Stimulated activated CD4-positive, alpha-beta T cell treated with anti-CD3 and anti-CD28 coated beads, Interleukin-12 subunit alpha, Interleukin-12 subunit beta, amount 100 ng/mL, for 24 hours (primary cell): ENCODE measurements at places on chromosomes 16 and 17.

GRCh38 chr16:3157229-3158025 lies 22.6 kb downstream of the ZNF213 start:
- no peak for DNase-seq

DNA sequence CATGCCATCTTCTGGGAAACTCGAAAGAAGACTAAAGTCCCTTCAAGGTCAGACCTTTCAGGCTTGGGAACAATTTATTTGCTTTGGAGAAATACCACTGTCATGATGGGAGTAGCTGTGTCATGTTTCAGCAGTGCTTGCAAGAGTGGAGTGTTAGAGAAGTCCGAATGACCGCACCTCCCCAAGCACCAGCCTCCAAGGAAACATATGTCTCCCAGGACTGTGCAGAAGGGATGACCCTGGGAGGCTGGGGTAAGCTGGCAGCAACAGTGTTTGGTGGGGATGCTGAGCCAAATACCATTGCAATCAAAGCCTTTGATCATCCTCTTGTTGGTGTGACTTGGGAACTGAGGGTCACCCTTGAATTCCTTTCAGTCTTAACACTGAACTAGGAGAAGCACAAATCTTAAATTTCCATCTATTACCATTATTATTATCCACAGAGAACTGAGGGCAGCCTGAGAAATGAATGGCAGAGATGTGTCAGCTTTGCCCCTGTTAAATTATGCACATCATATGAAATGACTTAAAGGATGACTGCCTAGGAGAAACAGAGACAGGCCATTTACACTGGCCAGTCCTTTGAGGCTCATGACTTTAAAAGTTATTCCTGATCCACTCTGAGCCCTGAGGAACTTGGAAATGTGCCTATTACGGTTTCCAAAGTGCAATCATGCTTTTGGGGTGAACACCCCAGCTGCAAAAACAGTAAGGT lies 244.9 kb downstream of the CA10 start:
- no peak for DNase-seq

GRCh38 chr16:57184113-57184512 lies 1.7 kb downstream of the PSME3IP1 start:
- no peak for DNase-seq

DNA sequence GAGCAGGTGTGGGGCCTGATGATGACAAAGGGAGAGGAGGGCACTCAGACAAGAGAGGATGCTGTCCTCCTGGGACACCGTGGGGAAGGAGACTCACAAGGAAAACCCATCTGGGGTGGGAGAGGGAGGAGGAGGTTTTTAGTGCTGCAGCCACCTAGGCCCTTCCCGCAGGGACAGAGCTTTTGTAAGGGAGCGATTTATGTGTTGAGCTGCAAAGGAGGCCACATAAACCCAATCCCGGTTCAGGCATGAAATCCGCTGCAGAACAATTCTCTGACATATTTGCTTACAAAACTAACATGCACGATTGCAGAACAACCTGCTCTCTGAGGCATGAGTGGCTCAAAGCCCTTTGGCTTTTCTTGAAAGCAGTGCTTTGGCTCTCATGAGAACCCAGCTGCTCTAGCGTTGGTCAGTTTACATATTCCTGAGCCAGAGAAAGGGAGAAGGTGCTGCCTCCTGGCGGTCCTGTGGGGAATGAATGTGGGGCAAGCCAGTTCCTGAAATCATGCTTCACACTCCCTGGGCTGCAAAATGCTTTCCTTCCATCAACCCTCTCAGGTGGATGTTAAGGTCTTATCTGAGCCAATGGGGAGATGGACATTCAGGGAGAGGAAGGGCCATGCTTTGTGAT lies 122.4 kb upstream of the NLRP1 start:
- DNase-seq, result peak; percentile 17

DNA sequence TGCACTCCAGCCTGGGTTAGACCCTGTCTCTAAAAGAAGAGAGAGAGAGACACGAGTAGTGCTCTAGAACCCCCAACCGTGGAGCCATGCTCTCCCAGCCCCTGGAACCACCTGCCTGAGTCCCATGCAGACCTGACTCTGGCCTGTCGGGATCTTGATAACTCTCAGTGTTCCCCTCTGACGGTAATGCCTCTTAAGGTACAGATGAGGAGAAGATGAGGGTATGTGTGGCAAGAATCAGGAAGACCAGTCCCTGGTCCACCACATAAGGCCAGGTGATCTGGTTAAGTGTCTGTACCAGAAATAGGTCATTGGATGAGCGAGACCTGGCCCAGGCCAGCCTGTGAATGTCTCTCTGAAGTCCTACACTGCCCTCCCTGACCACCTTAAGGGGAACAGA lies 18.4 kb downstream of the OSBPL7 start:
- DNase-seq, result no peak

- no peak for DNase-seq
Measured at GRCh38 chr17:72602517-72603419, 481.9 kb downstream of the SOX9 start.

GRCh38 chr16:50414152-50414551 lies 45.4 kb upstream of the BRD7 start:
- DNase-seq, result no peak

GRCh38 chr16:19213885-19214284 lies 45.8 kb downstream of the SYT17 start:
- DNase-seq, result no peak

- DNase-seq, result no peak
Measured at GRCh38 chr17:8126491-8127066, 2.7 kb upstream of the HES7 start.

DNA sequence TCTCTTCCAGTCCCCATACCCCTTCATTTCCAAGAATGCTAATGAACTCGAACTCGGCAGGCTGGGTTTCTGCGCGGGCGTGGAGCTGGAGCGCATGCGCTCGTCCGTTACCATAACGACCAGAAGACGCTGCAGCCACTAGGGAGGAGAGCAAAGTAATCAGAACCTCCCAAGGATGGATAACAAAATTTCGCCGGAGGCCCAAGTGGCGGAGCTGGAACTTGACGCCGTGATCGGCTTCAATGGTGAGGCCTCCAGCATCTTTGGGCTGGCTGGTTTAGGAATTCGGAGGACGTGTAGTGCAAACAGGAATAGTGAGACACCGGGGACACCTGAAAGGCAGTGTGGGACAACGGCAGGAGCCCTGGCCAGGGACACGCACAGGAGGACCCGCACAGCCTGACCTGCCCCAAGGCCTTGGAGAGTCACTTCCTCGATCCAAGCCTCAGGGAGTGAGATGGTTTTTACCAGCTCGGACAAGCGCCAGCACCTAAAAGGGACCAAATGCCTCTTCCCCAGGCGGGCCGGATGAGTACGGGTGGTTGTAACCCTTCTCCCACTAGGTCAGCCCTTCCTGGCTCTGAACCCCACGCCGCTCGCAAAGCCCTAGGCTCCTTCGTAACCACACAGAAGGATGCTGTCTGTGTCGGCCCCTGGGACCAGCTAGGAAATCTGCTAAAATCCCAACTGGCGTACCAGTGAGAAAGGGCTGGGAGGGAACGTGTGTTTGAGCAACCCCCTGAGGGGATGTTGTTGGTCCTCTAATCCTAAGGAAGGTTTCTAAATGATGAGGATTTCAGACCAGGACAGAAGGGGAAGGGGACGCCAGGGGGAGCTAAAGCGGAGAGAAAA lies at the start of gene CFAP52:
CFAP52 (plus strand) TSS at position 122 of the 852 bp plus-strand sequence; CDS start at position 176, 54 bp downstream.
- peak; percentile 68 for DNase-seq

DNA sequence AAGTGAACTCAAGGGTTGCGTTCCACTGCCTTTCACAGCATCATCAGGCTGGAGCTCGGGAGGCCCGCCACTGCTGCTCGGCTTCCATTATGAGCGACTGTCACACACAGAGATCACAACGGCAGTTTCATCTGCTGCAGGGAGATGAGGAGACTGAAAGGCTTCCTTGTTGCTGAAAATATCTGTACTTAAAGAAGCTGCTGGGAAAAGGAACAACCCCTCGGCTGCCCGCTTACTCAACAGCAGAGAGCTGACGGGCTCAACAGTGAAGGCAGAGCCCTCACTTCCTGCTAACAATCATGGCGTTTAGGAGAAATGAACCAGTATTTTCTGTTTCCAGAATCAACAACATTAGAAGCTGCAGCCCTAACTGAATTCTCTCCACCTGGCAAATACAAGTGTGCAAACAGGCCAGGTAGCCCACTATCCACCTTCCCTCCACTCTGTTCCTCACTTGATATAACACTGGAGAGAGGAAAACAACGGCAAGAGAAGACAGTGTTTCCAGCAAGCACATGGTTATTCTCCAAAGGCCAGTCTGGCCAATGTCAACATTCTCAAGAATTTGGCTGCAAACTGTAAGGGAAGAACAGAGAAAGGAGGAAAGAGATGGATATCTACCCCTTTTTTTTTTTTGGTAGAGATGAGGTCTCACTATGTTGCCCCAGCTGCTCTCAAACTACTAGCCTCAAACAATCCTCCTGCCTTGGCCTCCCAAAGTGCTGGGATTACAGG lies 33.7 kb downstream of the MBTPS1 start:
- no peak for DNase-seq

- DNase-seq, result no peak
Measured at GRCh38 chr17:50642071-50642721, 7.5 kb downstream of the ABCC3 start.

DNA sequence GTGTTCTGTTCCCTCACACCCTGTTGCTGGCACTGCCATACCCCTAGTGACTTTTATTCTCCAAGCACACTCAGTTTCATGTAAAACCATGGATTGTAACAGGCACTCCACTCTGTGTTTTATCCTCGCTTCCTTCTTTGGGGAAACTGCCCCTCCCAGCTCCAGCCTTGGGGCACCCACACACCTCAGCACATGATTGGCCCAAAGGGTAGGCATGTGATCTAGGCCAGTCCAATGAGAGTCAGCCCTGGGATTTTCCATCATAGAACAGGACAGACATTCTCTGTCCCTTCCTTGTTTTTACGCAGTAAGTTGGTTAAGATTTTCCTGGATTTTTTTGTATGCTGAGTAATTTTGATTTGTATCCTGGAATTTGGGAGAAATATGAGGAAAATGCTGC lies 115.4 kb downstream of the C16orf95 start:
- no peak for DNase-seq

DNA sequence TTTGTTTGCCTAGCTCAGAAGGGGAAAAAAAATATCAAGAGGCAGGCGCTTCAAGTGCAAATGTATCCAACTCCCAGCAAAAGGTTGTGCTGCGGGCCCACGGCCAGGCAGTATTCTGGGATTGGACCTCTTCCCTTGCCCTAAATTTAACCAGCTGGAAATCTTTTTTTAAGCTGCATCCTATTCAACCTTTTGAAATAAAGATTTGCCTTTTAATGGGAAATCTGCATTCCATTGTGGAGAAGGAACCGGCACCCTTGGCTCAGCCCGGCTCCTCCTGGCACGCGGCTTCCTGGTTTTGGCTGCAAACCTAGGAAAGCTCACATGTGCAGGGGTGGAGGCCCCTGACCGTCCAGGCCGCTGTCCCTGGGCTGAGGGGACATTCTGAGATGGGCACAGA lies 38.8 kb upstream of the ENPP7 start:
- DNase-seq, result no peak

GRCh38 chr17:15038656-15039055 lies 226.5 kb downstream of the PMP22 start:
- DNase-seq, result no peak

GRCh38 chr17:17726458-17727060 lies 45.3 kb downstream of the RAI1 start:
- no peak for DNase-seq

GRCh38 chr17:72393553-72393952 lies 272.7 kb downstream of the SOX9 start:
- no peak for DNase-seq

GRCh38 chr16:75059411-75059810 lies 57.2 kb downstream of the LDHD start:
- DNase-seq, result no peak

- no peak for DNase-seq
Measured at GRCh38 chr17:13753154-13753553, 151.4 kb upstream of the HS3ST3A1 start.

- DNase-seq, result no peak
Measured at GRCh38 chr17:27631411-27631760, 398 bp downstream of the LGALS9 start.

DNA sequence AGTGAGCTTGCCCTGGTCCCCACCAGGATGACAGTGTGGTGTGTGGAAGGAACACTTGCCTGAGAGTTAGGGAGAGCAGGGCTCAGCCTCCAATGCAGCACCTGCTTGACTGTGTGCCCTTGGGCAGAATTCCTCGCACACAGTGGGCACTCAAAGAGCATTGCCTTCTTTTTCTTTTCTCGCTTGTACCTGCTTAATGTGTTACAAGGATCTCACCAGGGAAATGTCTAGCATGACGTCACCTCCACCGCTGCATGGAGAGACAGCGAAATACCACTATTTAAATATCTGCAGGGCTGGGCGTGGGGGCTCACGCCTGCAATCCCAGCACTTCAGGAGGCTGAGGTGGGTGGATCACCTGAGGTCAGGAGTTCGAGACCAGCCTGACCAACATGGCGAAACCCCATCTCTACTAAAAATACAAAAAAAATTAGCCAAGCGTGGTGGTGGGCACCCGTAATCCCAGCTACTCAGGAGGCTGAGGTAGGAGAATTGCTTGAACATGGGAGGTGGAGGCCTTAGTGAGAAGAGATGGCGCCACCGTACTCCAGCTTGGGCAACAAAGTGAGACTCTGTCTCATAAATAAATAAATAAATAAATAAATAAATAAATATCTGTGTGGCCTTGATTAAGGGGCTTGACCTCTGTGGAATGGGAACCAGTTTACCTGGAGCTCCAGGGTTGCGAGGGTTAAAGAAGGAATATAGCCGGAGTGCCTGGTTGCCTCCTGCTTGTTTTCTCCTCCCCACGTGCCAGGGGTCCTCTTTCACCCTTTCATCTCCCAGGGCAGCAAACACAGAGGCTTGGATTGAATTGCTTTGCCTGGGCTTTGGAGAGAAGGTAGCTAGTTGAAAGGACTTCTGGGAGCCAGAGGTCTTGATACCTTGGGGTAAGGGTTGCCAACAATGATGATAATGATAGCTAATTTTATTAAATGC lies 16.3 kb downstream of the SNX29 start:
- no peak for DNase-seq

GRCh38 chr17:49524473-49525359 lies 29.6 kb downstream of the NGFR start:
- no peak for DNase-seq

GRCh38 chr17:32152130-32152529 lies 9.8 kb downstream of the RHOT1 start:
- DNase-seq, result no peak

DNA sequence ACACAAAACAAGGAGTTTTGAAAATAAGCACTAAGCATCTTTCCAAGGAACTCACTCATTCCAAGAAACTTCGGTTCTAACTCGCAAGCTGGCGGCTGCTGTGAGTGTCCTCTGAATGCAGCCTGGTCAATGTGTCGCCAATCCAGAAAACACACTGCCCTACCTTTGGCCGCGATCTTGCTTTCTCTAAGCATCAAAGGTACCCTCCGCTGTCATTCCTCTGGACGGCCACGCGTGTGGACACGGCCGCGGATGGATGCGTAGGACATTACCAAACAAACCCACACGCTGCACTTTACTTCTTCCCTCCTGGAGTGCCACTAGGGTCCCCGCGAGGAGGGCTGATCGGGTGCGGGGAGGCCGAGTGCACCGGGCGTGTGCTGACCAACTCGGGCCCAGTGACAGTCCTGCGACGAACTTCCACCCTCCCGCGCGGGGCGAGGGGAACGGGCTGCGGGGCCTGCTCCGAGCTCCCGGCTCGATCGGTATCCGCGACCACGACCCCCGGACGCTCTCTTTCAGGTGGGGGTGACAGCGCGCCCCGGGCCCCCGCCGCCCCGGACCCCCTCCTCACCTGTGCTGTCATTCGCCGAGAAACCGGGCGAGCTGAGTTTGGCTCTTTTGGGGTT lies 1.1 kb downstream of the CREBBP start:
- DNase-seq, result no peak
